ENCODE measurements at places on chromosomes 2 and 18. TPM values are rescaled to one million over a fixed set of nuclear protein-coding genes. Genes with fewer than 3 reads are reported as not detected.

GALNT5 gene
- not detected for total RNA-seq

EML6 gene
- 0.46 TPM for total RNA-seq

NMUR1 gene
- 0.07 TPM for total RNA-seq

SAG gene
- 0.27 TPM for total RNA-seq

CAVIN2 gene
- not detected for total RNA-seq

KRTCAP3 gene
- total RNA-seq, result 5.4 TPM
